ENCODE measurements at places on chromosomes 3 and 15. TPM values are rescaled to one million over a fixed set of nuclear protein-coding genes. Genes with fewer than 3 reads are reported as not detected.
A peak's percentile ranks its signal among the peaks of the same experiment; 100 is the strongest.

TRH gene
- 1.0 TPM for polyA plus RNA-seq

ZPLD1 gene
- polyA plus RNA-seq, result 0.20 TPM

CAPN3 gene
- polyA plus RNA-seq, result 7.9 TPM

FAM81A gene
- 2.2 TPM for polyA plus RNA-seq

PLAAT1 gene
- polyA plus RNA-seq, result 1.9 TPM

RHOA gene
- polyA plus RNA-seq, result 297 TPM

HIGD2B gene
- polyA plus RNA-seq, result not detected

AP4E1 gene
- polyA plus RNA-seq, result 4.7 TPM

GOLGA8B gene
- polyA plus RNA-seq, result 78.9 TPM

PCLAF gene
- 1.3 TPM for polyA plus RNA-seq

ACVR2B gene
- 3.7 TPM for polyA plus RNA-seq

GRCh38 chr3:50365080-50365841, 5.9 kb upstream of the TMEM115 start:
- no peaks in the 10 kb centered on the region for H3K36me3 ChIP-seq
- peak overlapping the region; percentile 66 for H3K4me3 ChIP-seq
- DNase-seq, result peak; percentile 92
- no peak overlapping the region for H3K27ac ChIP-seq

GRCh38 chr3:78641703-78642102, 1126.1 kb downstream of the ROBO1 start:
- no peak overlapping the region for H3K4me3 ChIP-seq
- no peaks in the 10 kb centered on the region for H3K36me3 ChIP-seq
- H3K27ac ChIP-seq, result no peak overlapping the region
- no peaks in the 10 kb centered on the region for H3K27me3 ChIP-seq
- H3K4me1 ChIP-seq, result no peaks in the 10 kb centered on the region

GRCh38 chr3:70056081-70056480, 56.5 kb downstream of the SAMMSON start:
- no peak overlapping the region for H3K27ac ChIP-seq
- H3K4me1 ChIP-seq, result no peaks in the 10 kb centered on the region
- DNase-seq, result no peak
- no peak overlapping the region for H3K4me3 ChIP-seq
- no peaks in the 10 kb centered on the region for H3K36me3 ChIP-seq

GRCh38 chr3:52845157-52845556, 10.3 kb upstream of the MUSTN1 start:
- H3K4me3 ChIP-seq, result no peak overlapping the region
- H3K27me3 ChIP-seq, result no peaks in the 10 kb centered on the region
- no peak for DNase-seq
- H3K4me1 ChIP-seq, result no peaks in the 10 kb centered on the region
- no peak overlapping the region for H3K27ac ChIP-seq

- no peak for DNase-seq
- no peaks in the 10 kb centered on the region for H3K36me3 ChIP-seq
- no peaks in the 10 kb centered on the region for H3K4me1 ChIP-seq
Measured at GRCh38 chr3:114525278-114525677, 231.4 kb downstream of the TIGIT start.

GRCh38 chr3:63912768-63913588, 795 bp upstream of the SCAANT1 start:
- peak overlapping the region; percentile 100 for H3K27ac ChIP-seq
- H3K36me3 ChIP-seq, result no peaks in the 10 kb centered on the region
- no peaks in the 10 kb centered on the region for H3K27me3 ChIP-seq
- DNase-seq, result peak; percentile 78

- DNase-seq, result no peak
- H3K4me1 ChIP-seq, result no peaks in the 10 kb centered on the region
- no peak overlapping the region for H3K27ac ChIP-seq
- no peak overlapping the region for H3K4me3 ChIP-seq
- H3K36me3 ChIP-seq, result no peaks in the 10 kb centered on the region
- no peaks in the 10 kb centered on the region for H3K27me3 ChIP-seq
Measured at GRCh38 chr3:191455257-191455952, 5.6 kb upstream of the PYDC2 start.

GRCh38 chr3:194690501-194691372, 5.1 kb downstream of the FAM43A start:
- H3K4me1 ChIP-seq, result peaks cover 17% of the 10 kb centered on the region
- H3K27ac ChIP-seq, result no peak overlapping the region
- H3K36me3 ChIP-seq, result no peaks in the 10 kb centered on the region
- DNase-seq, result no peak
- H3K4me3 ChIP-seq, result no peak overlapping the region
- no peaks in the 10 kb centered on the region for H3K27me3 ChIP-seq

GRCh38 chr3:197575362-197575761, 19.6 kb upstream of the BDH1 start:
- H3K4me3 ChIP-seq, result no peak overlapping the region
- H3K36me3 ChIP-seq, result no peaks in the 10 kb centered on the region
- H3K27me3 ChIP-seq, result no peaks in the 10 kb centered on the region
- H3K27ac ChIP-seq, result no peak overlapping the region
- H3K4me1 ChIP-seq, result no peaks in the 10 kb centered on the region
- no peak for DNase-seq

GRCh38 chr15:76381366-76381765, 44.8 kb downstream of the ISL2 start:
- no peak overlapping the region for H3K27ac ChIP-seq
- no peak overlapping the region for H3K4me3 ChIP-seq
- no peak for DNase-seq
- no peaks in the 10 kb centered on the region for H3K27me3 ChIP-seq
- H3K4me1 ChIP-seq, result no peaks in the 10 kb centered on the region

DNA sequence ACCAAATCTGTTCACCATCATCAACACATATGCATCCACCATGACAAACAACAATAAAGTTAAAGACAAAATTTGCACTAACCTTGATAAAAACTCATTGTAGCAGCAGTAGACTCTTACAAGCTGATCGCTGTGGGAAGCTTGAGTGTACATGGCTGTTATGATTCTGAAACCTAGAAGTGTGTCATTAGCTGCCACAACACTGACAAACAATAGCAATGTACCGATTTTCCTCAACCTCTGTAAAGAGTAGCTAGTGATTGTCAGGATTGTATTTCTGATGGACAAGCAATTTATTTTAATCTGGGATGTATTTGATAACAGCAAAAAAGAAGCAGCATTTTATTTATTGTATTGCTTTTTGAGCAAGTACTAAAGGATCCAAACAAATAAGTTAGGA, 1357.7 kb downstream of the ROBO1 start:
- no peak overlapping the region for H3K4me3 ChIP-seq
- H3K27me3 ChIP-seq, result no peaks in the 10 kb centered on the region
- no peak overlapping the region for H3K27ac ChIP-seq
- no peak for DNase-seq

DNA sequence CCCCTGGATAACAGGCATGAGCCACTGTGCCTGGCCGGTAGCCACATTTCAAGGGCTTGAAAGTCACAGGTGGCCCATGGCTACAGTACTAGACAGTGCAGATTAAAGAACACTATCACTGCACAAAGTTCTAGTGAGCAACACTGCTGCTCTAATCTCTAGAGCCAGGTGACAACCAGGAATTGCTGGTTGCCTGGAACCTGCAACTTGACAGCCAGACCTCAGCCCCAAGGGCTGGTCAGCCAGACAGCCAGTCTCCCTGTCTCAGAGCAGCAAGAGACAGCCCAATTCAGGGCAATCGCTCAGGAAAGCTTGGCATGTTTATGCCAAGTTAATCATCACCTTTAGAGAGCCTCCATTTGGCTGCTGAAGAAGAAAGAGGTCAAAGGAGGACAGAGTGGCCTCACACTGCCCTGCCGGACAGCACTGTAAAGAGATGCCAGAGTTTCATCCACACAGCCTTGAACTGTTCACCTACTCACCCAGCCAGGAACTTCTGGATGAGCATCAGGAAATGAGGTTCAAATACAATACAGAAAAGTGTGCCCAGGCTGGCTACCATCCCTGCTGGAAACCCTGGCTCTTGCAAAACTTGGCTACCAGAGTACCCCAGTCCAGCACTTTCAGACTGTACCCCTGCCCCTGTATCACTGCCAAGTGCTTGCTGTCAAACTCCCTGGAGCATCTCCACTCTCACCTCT, 6.0 kb downstream of the CCDC12 start:
- no peaks in the 10 kb centered on the region for H3K36me3 ChIP-seq
- H3K4me3 ChIP-seq, result no peak overlapping the region
- no peak overlapping the region for H3K27ac ChIP-seq
- H3K27me3 ChIP-seq, result no peaks in the 10 kb centered on the region
- peaks cover 27% of the 10 kb centered on the region for H3K4me1 ChIP-seq

DNA sequence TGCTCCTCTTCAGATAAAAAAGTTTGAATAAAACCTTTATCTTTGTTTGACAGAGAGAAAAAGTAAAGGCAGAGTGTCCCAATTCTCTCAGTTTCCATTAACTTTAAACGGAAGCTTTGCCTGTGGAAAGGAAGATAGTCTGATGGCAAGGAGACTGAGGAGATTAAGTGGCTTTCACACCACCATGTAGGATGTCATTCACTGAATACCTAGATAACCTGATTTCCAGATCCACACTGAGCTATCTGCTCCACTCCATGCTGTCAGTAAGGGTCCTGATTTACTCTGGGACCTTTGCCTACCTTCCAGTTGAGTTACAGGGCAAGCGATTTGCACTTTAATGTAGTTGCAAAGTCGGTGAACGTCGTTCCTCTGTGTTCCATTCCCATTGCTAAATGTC, 233.4 kb upstream of the TBL1XR1 start:
- peaks cover 3% of the 10 kb centered on the region for H3K4me1 ChIP-seq
- H3K27ac ChIP-seq, result no peak overlapping the region
- H3K27me3 ChIP-seq, result no peaks in the 10 kb centered on the region
- H3K4me3 ChIP-seq, result no peak overlapping the region

DNA sequence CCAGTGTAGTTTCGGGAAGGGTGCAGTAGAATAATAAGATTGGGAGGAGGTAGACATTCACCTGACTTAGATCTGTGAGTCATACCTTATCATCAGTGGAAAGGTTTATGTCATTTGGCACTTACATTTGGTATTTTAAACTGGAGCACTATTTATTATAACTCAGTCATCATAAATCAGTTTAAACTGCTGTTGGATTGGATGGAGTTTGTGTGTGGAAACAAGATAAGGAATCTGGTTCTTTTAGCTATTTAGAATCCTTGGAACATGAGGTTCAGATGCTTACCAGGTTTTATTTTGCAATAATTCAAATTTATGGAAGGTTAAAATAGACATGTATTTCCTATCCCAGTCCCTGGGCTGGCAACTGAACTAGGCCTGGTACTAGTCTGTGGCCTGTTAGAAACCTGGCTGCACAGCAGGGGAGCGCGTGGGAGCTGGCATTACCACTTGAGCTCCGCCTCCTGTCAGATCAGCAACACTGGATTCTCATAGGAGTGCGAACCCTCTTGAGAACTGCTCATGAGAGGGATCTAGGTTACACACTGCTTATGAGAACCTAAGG, 34.5 kb downstream of the ZFAND6 start:
- H3K4me3 ChIP-seq, result no peak overlapping the region
- H3K36me3 ChIP-seq, result no peaks in the 10 kb centered on the region
- H3K27ac ChIP-seq, result no peak overlapping the region
- H3K27me3 ChIP-seq, result no peaks in the 10 kb centered on the region
- peaks cover 3% of the 10 kb centered on the region for H3K4me1 ChIP-seq
- DNase-seq, result peak; percentile 20

GRCh38 chr3:160562952-160563351, 2.4 kb downstream of the KPNA4 start:
- no peaks in the 10 kb centered on the region for H3K36me3 ChIP-seq
- peaks cover 4% of the 10 kb centered on the region for H3K4me1 ChIP-seq
- no peaks in the 10 kb centered on the region for H3K27me3 ChIP-seq
- H3K27ac ChIP-seq, result no peak overlapping the region

DNA sequence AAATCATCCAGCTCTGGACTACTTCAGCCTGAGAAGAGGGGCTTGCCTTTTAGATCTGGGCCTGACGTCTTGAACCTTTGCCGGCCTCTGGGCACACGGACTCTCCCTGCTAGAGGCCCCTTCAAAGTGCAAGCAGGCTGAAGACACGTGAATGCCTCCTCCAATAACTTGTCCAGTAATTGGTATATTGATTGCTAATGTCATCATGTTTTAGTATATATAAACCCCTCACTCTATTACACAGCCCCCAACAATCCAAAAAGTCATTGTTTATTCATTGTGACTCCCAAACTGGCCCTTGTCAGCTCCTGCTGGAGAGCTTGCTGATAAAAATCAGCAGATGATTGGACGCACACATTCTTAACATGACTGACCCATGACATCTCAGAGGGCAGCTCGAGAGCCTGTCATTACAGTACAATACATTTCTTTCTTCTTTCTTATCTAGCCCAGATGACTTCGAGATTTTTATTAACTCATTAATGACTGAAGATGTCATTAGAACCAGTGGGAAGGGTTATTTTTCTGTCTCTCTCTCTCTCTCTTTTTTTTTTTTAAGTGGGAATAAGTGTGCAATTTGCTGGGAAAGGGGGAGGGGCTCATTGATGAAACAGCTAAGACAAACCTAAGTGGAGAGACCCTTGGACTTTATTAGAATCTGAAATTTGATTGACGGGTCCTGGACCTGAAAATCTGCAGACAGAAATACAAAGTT, 65.5 kb upstream of the NR2F2 start:
- no peak overlapping the region for H3K27ac ChIP-seq
- H3K4me1 ChIP-seq, result peaks cover 9% of the 10 kb centered on the region
- no peak overlapping the region for H3K4me3 ChIP-seq

DNA sequence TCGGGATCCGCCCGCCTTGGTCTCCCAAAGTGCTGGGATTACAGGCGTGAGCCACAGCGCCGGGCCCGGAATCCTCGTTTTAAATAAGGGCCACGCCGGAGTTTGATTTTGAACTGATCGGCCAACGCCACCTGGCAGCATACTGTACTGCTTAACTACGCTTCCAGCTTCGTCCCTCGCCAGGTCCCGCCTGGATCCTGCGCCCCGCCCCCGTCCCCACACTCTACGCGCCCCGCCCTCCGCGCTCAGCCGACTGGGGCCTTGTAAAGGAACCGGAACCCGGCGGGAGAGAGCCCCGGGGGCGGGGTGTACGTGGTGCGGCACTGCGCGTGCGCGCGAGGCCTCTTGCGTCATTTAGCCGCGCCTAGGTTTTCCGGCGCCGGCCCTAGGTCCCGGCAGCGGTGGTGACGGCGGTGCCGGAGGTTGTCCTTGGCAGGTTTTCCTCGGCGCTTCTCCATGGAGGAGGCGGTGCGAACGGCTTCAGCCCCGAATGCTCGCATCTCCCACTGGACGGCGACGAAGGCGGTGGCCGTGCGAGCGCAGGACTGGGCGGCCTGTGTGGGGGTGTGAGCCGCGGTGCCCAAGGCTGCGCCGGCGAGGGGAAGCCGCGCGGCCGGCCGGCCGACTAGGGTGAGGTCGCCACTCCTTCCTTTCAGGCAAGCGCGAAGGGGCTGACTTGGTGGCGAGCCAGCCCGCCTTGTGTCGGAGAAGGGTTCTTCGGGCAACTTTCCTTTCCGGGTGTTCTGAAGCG, at the start of gene NIPA2:
TSS of gene NIPA2 (plus strand) at position 375 of the 751 bp plus-strand sequence. CDS start 13,066 bp downstream, outside the sequence.
- no peaks in the 10 kb centered on the region for H3K27me3 ChIP-seq
- peak; percentile 98 for DNase-seq
- peaks cover 5% of the 10 kb centered on the region for H3K4me1 ChIP-seq
- peak within 1 kb of the TSS; percentile 84 for H3K4me3 ChIP-seq
- peak within 1 kb of the TSS; percentile 94 for H3K27ac ChIP-seq

All from ovary (tissue), 10 donors.